ENCODE measurements at places on chromosomes 11 and 22.

DNA sequence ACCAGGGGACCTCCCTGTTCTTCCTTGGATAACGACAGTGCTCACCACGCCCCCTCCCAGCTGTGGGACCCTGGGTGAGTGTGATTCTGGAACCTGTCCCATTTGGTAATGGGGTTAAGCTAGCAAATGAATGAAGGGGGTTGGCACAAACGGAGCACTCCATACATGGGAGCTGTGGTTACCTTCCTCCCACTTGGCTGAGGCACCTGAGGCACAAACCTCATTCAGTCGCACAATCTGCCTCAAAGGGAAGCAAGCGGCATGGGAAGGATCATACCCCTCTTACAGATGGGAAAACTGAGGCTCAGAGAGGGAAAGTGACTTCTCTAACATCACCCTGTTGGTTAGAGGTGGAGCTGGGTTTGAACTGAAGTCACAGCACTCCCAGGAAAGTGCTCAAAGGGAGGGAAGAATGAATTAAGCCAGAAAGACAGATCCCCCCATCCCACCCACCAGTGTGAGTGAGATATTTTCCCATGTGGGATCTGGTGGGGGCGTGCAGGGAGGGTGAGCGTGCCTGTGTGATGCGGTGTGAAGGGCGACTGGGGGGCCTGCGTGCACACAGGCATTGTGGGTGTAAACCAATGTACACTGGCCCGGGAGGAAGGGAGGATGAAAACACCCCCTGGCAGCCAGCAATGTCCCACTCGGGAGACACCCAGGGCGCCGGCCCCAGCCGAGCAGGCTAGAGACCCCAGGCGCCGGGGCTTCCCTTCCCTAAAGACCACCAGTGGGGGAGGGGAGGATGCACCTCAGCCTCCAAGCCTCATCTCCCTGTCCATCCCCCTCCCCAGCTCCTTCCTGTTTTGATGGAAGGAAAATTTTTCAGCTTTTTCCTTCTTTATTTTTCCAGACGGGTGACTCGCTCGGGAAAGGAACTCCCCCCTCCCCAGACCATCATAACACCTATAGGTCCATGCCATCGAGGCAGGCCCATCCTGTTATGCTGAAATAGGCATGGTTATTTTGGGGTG, 8.0 kb upstream of the PDGFB start:
- DNase-seq, result no peak

DNA sequence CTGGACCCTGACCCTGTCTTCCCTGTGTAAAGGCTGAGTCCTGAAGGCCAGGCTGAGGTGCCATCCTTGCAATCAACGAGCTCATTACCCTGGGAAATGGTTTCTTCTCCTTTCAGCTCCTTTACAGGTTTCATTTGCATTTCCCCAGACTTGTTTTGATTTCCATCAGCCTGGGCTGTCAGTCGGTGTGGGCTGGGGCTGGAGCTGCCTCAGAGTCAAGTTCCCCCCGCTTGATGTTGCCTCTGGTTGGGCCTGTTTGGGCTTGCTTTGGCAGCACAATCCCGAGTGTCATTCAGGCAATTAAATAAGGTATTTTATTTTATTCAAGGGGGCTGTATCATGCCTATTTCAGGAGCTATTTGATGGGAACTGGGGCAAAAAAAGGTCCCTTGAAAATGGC, 424.9 kb downstream of the INSC start:
- DNase-seq, result no peak

DNA sequence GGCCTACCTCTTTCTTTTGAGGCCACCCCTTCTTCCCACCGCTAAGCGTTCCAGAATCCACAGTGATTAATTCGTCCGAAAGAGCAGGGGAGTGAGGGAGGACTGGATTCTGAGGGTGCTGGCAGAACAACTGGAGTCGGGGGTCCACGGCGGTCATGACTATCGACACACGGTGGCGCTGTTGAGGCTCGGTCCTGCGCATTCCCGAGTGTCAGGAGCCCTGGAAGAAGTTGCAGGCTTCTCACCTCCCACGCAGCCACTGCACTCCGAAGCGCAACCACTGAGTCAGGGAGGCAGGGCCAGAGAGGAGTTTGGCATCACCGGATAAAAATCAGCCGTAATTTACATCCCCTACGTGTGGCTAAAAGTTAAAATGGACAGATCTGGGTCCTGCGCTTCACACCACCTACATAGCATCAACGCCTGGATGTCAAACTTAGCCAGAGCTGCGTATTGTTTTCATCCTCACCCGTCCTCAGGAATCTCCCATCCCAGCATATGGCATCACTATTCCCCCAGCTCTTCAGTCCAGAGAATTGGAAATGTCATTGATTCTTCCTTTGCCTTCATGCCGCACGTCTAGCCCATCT, 10.7 kb upstream of the CTSF start:
- peak; percentile 63 for DNase-seq

DNA sequence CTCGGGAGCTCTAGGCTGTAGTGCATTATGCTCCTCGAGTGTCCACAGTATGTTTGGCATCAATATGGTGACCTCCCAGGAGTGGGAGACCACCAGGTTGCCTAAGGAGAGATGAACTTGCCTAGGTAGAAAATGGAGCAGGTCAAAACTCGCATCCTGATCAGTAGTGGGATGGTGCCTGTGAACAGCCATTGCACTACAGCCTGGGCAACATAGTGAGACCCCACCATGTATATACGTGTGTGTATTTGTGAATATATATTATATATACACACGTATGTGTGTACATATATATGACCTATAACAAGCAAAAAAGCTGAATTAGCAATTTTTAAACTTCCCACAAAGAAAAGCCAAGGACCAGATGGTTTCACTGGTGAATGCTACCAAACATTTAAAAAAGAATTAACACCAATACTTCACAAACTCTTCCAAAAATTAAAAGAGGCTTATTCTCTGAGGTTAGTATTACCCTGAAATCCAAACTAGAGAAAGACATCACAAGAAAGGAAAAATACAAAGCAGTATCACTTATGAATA, 97.4 kb downstream of the RNF169 start:
- DNase-seq, result no peak

- no peak for DNase-seq
Measured at GRCh38 chr11:128531588-128531987, 55.8 kb downstream of the ETS1 start.

GRCh38 chr11:61895046-61895717, 3.8 kb upstream of the FADS3 start:
- no peak for DNase-seq

DNA sequence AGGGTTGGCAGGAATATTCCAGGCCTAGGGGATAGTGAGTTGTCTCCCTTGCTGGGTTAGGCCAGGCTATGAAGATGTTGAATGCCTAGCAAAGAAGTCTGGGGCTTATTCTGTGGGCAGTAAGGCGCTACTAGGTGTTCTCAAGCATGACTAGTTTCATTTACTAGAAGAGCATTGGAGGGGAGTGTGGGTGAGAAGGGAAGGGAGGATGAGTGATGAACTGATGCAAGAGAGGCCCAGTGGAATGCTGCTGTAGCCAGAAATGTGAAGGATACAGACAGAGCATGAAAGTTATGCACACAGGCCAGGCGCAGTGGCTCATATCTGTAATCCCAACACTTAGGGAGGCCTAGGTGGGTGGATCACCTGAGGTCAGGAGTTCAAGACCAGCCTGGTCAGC, 33.5 kb downstream of the POU2F3 start:
- no peak for DNase-seq

DNA sequence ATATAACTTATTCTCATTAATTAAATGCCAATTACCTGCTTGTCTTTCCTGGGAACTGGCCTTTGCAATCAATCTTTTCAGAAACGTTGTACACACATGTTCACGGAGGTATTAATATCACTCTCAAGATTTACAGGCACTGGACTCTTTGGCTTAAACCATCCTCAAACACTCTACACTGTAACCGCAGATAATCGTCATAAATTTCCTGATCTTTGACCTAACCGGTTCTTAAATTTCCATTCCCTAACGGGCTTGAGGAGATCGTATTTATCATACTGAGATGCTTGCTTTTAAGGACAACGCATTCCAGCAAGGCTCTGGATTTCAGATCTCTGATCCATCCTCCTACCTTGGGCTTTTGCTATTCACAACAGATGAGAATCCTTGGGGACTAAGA, 72.8 kb downstream of the ARL14EP start:
- no peak for DNase-seq

DNA sequence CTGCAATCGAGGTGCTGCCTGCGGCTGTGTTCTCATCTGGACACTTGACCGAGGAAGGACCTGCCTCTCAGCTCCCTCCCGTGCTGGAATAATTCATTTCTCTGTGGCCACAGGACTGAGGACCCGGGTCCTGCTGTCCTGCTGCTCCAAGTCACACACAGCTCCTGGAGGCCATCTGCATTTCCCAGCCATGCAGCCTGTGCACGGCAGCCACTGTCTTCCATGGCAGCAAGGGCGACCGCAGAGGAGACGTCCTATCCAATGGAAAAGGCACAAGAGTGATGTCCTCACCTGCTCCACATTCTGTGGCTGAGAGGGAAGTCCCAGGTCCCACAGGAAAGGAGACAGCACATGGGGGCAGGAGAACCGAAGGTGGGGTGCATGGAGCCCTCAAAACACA, 495.8 kb downstream of the BRD1 start:
- no peak for DNase-seq

DNA sequence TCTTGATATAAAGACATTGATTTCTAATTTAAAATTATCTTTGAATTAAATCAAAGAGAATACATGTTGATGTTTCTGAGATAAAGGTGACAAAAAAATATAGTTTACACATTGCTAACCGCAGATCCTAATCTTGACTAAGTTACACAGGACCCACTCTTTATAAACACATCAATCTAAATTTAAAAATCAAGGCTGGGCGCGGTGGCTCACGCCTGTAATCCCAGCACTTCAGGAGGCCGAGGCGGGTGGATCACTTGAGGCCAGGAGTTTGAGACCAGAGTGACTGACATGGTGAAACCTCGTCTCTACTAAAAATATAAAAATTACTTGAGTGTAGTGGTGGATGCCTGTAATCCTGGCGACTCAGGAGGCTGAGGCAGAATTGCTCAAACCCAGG, 1.9 kb downstream of the ARFGAP3 start:
- DNase-seq, result no peak

GRCh38 chr22:40368016-40368415, 2.4 kb upstream of the SGSM3 start:
- no peak for DNase-seq

DNA sequence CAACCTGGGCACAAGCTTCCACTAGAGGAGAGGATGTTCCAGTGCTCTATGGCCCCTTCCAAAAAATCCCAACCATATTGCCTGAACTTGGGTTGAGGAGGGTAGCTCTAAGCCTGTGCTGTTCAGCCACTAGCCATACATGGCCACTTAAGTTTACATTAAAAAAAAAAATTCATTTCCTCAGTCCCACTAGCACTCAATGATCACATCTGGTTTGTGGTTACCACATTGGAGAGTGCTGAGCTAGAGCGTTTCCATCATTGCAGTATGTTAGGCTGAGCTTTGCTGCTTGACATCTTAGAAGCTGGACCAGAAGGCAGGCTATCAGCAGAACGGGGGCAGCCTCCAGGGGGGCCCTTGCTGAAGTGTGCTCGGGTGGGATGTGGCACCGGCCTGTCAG, 43.5 kb upstream of the CYP2D6 start:
- DNase-seq, result no peak

- DNase-seq, result peak; percentile 96
Measured at GRCh38 chr11:65915821-65916251, 3.0 kb downstream of the C11orf68 start.

Data from myocyte (in vitro differentiated cells).